ENCODE measurements at places on chromosomes 4 and X.

- no peak for DNase-seq
Measured at GRCh38 chr4:145842224-145842887, 96.3 kb downstream of the ZNF827 start.

DNA sequence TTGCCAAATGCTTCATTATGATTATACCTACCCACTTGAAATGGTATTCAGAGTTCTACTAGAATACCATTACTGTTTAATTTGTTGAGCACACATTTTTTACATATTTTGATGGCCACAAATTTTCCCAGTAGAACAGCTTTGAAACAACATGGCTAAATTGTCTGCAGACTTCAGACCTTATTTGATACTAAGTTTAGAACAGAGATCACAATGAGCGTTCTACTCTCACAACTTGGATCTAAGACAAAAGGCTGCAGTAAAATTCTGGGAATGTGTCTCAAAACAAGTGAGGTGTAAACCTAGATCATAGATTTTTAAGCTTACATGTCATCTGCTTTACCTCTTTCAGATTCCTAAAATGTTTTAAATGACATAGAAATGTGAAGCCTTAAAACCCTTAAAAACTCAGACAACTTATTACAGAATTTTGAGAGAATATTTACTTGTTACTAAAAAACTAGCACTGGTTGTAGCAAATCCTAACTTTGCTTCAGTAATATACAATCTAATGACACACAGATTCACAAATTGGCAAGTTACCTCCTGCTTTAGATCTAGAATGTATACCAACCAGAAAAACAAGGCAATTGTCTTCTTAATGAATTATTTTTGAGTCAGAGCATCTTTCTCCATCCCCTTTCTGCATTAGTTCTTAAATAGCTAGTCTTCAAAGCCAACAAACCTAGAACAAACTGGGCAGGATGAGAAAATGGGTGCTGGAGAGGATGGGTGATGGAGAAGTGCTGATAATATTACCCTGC, 243.3 kb downstream of the SLC7A11 start:
- DNase-seq: no peak

DNA sequence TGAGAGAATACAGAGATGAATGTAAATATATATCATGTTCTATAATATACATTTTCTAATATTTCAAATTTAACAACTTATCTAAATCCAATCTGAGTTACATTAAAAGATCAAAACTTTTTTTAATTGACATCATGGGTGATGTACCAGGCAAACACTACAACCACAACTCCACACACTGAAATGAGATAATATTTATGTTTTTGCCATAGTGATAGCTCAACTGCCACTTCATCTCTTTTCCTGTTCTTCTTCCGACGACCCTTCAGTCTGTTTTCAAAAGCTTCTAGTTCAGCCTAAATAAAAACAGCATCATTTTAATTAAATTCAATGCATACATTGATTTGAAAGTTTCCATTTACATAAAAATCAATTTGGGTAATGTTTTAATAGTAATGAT, 10.2 kb upstream of the CORIN start:
- DNase-seq: no peak

GRCh38 chr4:87227751-87228151, 7.3 kb upstream of the KLHL8 start:
- no peak for DNase-seq

DNA sequence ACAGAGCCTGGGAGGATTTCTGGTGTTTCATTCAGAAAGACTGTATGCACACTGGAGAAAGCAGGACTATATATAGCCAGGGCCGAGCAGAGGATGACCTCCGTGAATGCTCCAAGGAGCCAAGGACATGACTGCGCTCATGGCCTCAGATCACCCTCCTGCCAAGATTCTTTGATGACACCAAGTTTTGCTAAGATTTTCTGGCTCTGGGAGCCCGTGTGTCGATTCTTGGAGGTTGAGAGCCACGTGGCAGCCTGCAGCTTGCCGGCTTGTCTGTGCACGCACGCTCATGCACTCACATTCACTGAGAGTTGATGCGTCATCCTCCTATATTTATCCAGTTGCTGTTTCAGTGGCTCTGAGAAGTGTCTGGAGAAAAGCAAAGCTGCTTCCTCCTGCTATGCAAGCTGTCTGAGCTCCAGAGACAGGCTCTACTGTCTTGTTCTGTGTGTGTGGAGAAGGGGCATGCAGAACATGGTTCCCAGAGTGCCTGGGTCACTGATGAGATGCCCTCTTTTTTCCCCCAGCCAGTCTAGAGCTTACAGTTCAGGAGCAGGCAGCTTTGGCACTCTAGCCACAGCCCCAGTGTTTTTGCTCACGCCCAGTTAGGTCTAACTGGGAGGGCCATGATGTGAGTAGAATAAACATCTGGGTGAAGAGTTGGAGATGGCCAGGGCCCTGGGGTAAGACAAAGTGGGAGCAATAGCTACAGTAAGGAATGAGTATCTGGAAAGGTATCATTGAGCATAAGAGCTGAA, 64.9 kb upstream of the SCOC start:
- DNase-seq: no peak

- no peak for DNase-seq
Measured at GRCh38 chrX:94576367-94577004, 902.5 kb downstream of the FAM133A start.

DNA sequence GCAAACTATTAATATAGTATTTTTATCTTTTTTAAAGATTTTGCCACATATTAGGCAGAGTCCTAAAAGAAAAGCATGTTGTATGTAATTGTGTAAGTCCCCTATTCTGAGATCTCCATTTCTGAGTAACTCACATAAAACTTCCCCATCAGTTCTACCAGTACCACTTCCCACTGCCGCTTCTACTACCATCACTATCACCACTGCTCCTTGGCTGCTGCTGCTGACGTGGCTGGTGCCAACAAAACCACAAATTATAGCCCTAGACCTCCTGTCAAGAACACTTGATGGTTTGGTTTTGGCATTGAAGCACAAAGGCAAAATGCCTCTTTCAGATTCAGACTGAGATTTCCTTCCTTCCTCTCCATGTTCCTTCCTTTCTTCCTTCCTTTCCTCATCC, 106.4 kb downstream of the MMRN1 start:
- DNase-seq: no peak

DNA sequence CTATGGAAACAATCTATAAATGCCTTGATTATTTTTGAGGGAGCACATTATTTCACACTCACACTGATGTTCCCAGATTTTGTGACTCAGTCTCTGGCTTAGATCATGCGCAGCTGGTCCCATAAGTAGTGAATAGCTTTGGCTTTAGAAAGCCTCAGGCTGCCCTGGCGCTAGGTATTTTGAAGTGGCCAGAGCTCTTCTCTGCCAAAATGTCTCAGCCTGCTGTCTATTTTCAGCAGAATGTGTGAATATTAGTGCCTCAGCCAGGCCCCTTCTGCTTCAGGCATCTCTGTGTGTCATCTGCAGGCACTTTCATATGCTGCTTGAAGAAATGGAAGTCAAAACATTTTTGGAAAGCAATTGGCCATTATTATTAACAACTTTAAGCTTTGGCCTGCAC, 931.0 kb upstream of the INTU start:
- no peak for DNase-seq

DNA sequence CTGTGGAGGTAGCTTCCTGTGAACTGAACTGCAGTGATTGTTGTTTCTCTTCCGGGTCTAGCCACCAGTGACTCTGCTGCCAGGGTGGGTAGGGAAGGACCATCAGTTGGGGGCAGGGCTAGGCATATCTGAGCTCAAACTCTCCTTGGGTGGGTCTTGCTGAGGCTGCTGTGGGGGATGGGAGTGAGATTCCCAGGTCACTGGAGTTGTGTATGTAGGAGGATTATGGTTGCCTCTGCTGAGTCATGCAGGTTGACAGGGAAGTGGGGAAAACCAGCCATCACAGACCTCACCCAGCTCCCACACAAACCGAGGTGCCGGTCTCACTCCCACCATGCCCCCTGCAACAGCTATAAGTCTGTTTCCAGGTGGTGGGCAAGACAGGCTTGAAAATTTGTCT, 1937.8 kb downstream of the PCDH7 start:
- DNase-seq: no peak

- no peak for DNase-seq
Measured at GRCh38 chrX:136619899-136620505, 28.0 kb upstream of the CD40LG start.

- DNase-seq: peak; percentile 87
Measured at GRCh38 chr4:6716018-6716911, at the start of gene BLOC1S4. Gene BLOC1S4, plus strand, starts transcription at chr4:6716174. Its CDS starts 36 bp downstream, at chr4:6716210.

GRCh38 chrX:65528705-65529340, 5.8 kb downstream of the LAS1L start:
- DNase-seq: peak; percentile 63

DNA sequence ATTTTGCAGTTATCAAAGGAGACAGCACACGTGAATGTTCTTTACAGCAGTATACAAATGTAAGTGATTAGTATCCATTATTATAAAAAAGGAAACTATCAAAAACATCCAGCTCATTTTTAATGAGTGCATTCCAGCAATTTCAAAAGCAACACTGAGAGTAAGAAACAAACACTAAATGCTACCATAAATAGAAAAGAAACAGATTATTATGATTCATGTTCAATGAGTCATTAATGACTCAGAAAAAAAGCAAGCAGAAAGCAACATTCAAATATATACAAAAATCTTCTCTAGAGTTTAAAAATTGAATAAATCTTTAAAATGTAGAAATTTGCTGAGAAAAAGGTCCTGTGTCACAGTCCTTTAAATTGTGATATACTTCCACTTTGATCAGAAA, 346.5 kb upstream of the FMR1 start:
- DNase-seq: no peak

DNA sequence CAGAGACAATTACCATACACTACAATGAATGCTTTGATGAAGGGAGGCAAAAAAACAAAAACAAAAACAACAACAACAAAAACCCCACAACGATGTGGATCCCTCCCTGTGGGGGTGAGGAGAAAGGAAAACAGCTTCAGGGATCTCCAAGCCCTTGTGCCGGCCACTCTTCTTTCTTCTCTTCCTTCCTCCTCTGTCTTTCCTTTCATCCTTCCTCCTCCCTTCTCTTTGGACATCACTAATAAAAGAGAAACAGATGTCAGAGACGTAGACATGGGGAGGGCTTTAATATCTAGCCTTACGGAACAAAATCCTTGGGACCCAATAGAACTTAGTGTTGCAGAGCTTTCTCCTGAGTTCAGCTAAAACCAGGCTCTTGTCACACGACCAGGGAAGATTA, 18.8 kb upstream of the STX18 start:
- no peak for DNase-seq

- DNase-seq: no peak
Measured at GRCh38 chrX:53939127-53939526, 105.1 kb downstream of the PHF8 start.

GRCh38 chr4:147837435-147837834, 105.5 kb downstream of the ARHGAP10 start:
- no peak for DNase-seq

- no peak for DNase-seq
Measured at GRCh38 chrX:23799469-23800065, 16.6 kb downstream of the SAT1 start.

DNA sequence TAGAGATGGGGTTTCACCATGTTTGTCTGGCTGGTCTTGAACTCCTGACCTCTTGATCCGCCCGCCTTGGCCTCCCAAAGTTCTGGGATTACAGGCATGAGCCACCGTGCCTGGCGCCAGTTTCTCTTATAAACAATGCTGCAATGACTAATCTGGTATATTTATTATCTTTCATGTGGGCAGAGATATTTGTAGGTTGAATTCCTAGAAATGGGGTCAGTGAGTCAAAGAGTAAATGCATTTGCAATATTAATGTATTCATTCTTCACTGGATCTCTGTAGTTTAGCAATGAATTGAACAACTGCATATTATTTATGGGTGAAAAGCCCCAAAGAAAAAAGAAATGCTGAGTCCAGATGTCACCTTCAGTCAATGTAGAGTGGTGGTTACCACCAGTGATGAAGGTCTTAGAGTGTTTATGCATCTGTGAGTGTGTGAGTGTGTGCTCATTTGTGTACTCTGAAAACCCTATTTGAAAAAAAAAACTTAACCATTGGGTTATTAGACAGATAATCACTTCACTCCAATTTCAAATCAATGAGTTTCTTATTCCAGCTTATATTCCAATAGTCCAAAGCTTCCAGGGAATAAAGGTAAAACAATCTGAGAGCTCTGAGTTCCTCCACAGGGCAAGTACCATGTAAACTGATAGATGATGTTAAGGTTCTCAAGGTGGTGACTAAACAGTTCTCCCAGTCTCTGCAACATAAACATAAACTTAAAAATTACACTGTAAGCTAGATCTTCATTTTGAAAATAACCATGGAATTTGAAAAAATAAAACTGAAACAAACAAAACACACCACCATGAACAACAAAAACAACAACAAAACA, 22.6 kb upstream of the CD38 start:
- no peak for DNase-seq

GRCh38 chrX:20472620-20473258, 206.0 kb upstream of the RPS6KA3 start:
- no peak for DNase-seq

- no peak for DNase-seq
Measured at GRCh38 chr4:96056346-96056934, 216.5 kb downstream of the PDHA2 start.

Measured in T-cell (primary cell).